Esophagus muscularis mucosa (tissue), 4 donors: ENCODE measurements at places on chromosomes 4 and X. TPM values are rescaled to one million over a fixed set of nuclear protein-coding genes. Genes with fewer than 3 reads are reported as not detected.

Gene GPR50
- not detected for total RNA-seq

GRCh38 chr4:120317713-120318112 is 251.1 kb upstream of the MAD2L1 start:
- DNase-seq, result no peak

GRCh38 chr4:1968686-1969295 is 40.0 kb downstream of the NELFA start:
- no peak for DNase-seq

DNA sequence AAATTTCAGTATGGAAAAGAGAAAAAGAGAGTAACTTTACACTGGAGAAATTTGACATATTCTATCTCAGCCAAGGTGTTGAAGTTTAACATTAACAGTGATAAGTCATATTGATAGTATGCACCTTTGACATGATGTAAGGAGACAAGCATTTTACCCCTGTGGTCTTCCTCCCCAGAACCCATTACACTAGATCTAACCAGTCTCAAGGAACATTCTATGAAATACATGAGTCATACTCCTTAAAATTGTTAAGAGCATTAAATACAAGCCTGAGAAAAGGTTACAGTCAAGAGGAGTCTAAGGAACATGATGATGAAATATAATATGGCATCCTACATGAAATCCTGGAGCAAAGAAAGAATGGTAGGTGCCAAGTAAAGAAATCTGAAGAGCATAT is 1151.3 kb upstream of the IGFBP7 start:
- no peak for DNase-seq

DNA sequence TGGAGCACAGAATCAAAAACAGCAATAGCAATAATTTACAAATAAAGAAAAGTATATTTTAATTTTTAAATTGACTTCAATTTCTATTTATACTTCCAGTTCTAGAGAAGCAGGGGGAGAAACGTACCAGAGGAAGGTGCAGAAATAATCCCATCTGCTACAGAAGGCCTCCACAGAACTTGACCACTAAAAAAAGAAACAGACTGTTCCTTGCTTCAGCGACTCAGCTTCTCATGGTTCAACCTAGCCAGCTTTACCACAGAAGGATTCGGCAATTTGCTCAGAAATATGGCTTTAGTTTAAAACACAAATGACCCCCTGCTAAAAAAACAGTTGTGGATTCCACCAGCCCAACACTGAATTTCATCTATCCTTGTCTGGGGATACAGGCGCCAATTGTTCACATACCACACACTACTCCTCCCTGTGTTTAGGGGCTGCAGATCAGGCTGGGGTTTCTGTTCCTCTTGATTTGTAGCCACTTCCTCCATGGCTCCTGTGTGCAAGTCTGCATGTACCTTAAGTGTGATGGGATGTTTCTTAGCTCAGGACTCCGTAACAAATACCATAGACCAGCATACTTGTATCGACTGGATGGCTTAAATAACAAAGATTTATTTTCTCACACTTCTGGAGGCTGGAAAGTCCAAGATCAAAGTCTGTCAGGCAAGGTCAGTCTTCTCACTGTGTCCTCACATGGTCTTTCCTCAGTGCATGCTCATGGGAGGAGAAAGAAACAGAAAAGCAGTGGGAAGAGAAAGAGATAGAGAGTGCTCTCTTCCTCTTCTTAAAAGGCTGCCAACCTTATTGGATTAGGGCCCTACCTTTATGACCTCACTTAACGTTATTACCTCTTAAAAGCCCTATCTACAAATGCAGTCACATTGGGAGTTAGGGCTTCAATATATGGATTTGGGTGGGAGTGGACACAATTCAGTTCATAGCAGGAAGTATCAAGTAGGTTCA is 79.1 kb downstream of the AMOT start:
- DNase-seq, result no peak

DNA sequence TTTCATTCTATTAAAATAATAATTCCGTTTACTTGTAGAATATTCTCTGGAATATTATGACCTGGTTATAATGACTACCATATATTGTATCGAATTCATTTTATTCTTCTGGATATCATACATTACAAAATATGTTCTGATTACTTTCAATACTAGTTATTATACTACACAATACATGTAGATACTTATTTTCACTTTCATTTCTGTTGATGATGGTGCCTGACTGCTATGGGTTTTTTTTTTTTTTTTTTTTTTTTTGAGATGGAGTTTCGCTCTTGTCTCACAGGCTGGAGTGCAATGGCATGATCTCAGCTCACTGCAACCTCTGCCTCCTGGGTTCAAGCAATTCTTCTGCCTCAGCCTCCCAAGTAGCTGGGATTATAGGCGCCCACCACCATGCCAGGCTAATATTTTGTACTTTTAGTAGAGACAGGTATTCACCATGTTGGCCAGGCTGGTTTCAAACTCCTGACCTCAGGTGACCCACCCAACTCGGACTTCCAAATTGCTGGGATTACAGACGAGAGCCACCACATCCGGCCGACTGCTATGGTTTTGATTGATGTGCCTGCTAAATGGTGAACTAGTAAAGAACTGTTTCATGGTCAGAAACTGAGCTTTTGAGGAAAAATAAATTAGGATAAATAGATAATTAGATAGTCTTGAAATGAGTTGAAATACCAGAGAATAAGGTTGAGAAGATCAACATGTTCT is 39.5 kb downstream of the PCDH10 start:
- no peak for DNase-seq

Gene GAGE2A
- total RNA-seq, result not detected

Gene IL21
- not detected for total RNA-seq

DNA sequence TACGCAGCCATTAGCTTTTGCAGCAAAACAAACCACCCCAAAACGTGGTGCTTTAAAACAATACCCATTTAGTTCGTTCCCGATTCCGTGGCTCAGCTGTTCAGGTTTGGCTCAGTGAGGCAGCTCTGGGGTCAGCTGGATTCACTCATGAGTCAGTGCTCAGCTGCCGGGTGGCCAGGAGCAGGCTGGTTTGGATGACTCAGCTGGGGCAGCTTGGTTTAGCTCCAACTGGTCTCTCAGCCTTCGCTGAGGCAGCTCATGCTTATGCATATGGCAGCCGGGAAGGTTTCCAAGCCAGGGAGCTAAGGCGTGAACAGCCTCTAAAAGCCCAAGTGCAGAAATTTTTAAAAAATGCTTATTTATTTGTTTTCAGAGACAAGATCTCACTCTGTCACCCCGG is 13.3 kb upstream of the CD99 start:
- no peak for DNase-seq

GRCh38 chr4:105236202-105236915 is 89.7 kb downstream of the TET2 start:
- no peak for DNase-seq

- no peak for DNase-seq
Measured at GRCh38 chrX:97070346-97070745, 186.6 kb downstream of the RPA4 start.

- no peak for DNase-seq
Measured at GRCh38 chr4:174537634-174538033, 15.3 kb upstream of the HPGD start.

- DNase-seq, result no peak
Measured at GRCh38 chr4:7367406-7367805, 67.3 kb downstream of the PSAPL1 start.

DNA sequence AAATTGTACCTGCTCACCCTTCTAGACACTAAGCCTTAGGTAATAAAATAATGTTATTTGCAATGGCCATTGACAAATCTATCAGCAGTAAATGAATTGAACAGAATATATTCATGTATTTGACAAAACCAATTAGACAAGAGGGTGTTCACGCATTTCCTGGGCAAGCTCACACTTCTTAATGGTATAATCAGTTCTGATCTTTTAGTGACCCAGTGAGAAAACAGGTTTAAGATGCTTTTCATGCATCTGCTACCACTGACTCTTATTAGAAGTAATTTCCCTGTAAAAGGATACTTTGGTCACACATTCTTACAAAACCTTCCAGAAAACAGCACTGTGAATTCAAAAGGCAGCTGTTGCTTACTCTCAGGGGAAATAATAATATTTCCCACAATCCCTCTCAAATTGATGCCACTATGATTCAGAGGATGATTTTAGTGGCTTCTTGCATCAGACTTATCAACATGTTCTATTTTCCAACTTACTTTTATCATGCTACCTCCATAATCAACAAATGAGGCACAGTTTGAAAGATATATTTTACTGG is 313.9 kb upstream of the NWD2 start:
- DNase-seq, result no peak

DNA sequence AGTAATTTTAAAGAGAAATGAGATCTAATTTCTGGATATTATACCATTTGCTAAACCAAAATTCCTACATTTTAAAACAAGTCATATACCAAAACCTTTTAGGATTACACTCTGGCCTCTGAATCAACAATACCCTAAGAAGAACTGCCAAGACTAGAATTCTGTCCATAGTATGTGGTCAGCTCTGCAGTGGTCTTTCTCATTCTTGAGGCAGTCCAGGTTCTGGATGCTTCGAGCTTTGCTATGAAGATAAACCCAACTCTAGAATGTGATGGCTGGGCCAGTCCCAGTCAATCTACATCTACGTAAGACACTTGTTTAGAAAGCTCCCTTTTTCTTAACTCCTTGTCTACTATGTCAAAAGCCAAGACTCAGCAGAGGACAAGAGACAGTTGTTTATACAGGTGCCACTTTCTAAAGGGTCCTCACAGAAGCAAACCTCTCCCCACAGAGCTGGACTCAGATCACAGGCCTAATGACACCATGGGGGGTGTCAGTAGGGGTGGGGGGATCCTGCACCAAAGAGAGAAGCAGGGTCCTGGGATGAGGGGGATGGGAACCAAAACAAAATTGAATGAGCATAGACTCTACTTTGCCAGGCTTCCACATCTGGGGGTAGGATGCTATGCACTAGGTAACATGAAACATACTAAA is 63.2 kb downstream of the SH3RF1 start:
- DNase-seq, result no peak

Gene GLRA3
- total RNA-seq, result under 0.01 TPM

DNA sequence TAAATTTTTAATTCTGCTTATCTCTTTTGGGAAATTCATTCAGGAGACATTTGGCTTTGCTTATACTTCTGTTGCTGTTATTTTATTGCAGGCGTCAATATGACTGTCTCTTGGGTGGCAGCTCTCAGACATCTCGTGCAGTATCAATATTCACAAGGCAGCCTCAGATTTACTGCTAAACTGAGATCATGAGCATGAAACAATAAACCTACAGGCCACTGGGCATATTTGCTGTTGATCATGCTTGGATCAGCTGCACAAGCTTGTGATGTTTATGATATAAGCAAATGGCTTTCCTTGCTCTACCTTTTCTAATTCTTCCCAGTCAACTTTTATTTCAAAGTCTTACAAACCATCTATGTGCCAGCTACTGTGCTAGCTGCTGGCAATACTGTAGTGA is 39.2 kb downstream of the TSPAN5 start:
- DNase-seq, result peak; percentile 29

- DNase-seq, result no peak
Measured at GRCh38 chrX:110026099-110026844, 23.4 kb downstream of the TMEM164 start.

Gene PYURF
- total RNA-seq, result 77.6 TPM

Gene HPGD
- 55.6 TPM for total RNA-seq

GRCh38 chr4:78651250-78651860 is 99.8 kb downstream of the ANXA3 start:
- DNase-seq, result no peak

DNA sequence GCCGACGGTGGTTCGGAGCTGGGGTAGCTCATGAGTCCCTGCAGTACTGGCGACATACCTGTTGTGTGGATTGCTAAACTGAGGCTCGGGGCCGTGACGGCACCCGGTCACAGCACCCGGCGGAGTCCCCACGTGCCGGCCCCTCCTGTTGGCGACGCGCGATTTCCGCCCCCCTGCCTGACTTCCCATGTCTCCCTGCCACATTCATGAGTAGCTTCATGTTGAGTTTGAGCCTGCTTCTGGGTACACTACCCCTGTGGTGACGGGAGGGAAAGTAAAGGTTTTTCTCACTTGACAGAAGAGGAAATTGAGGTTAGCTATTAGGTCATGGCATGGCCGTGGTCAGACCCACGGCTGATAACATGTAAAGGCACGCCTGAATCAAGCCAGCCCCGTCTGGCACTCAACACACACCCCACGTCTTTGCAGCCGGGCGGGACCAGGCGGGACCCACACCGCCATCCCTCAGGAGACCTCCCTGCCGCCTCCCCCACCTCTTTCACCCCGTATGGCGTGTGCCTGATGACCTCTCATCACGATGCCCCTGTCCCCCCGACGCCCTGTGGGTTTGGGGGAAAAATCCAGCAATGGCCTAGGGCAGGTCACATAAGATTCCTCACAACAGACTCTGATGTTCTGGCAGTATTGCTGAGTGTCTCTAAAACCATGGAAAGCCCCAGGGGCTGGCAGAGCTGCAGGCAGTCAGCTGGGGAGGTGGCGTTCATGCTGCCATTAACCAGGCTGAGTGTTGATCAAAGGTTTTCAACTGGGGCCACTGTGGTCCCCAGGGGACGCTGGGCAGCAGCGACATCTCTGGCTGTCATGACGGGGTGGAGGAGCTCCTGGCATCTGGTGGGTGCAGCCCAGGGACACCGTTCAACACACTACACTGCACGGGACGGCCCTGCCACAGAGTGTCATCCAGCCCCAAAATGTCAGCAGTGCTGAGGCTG is 29.2 kb downstream of the P2RY8 start:
- DNase-seq, result peak; percentile 91

DNA sequence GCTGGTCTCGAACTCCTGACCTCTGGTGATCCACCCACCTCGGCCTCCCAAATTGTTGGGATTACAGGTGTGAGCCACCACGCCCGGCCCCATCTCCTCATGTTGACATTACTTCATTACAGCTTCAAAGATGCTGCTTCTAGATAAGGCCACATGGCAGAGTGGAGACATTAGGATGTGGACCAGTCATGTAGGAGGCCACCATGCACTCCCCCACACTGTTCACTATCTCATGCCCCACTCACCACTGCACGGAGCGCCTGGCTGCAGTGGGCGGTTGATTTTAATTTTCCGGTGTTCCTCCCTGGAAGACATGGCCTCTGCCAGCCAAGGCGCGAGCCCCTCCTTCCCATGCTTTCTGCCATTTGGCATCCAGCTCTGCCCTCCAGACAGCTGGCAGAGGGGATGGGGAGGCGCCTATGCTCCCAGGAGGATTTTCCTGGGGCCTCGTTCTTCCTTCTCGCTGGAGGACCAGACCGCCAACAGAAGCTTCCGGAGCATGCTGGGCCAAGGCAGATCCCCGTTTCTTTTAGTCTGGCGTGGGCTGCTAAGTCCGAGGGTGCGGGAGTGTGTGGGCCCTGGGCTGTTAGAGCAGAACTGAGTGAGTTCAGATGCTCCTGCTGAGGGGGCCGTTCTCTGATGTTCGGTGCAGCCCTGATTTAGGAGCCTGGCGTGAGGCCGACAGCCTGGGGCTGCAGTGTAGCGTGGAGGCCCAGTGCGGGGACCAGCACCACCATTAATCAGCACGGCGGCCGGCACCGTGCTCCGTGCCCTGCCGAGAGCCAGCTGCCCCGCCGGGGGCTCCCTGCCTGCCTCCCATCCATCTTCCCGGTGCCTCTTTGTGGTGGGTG is 93.1 kb downstream of the SORCS2 start:
- no peak for DNase-seq

DNA sequence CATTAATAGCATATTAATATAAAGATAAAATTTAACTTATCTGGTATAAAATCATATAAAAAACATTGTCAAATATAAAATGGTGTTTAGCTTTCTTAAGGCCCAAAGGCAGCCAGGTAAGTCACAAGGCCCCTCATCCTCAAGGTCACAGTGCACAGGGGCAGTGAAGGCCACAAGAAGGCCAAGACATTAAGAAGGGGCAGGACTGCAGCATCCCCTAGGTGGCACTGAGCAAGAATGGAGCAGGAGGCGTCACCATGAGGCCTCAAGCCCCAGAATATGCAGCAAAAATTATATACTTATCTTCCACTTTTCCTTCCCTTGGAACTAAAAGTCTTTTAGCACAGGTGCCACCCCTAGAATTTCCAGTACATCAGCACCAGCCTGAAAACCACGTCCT is 49.5 kb upstream of the MAGEA8 start:
- no peak for DNase-seq

Gene TRPC5OS
- total RNA-seq, result not detected
